ENCODE measurements at places on chromosomes 2 and 18.

DNA sequence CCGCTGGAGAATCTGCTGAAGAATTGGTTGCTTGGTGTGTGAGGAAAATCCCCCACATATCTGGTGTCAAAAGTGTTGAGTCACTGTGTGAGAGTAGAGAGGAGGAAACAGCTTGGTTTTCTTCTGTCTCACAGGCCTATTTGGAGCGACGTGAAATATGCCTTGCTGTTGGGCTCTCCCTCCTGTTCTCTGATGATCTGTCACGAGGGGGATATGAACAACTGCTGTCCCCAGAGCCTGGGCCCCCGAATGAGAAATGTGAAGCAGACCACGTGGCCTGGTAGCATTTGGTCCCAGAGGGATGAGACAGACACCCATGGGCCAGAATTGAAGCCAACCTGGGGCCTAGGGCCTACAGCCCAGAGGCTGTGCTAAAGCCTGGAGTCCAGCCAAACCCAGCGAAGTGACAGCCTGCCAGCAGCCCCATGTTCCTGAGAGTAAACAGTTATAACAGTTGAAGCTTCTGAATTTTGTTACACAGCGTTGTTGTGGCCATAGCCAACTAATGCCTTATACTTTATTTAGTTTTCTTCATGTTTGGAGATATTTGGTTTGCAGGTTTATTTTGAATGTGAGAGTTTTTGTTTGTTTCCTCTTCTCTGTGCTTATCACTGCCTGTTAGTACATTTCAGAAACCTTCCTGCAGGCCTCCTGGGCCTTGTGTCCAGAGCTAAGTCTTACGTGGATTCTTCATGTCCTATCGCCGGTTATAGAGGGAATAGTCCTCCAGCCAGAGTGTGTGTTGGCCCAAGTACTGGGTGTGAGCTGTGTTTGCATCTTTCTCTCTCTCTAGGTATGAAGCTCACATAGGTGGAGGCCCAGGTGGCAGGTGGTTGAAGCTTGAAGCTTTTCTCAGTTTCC lies 18.7 kb upstream of the COLEC12 start:
- peak; percentile 80 for DNase-seq

DNA sequence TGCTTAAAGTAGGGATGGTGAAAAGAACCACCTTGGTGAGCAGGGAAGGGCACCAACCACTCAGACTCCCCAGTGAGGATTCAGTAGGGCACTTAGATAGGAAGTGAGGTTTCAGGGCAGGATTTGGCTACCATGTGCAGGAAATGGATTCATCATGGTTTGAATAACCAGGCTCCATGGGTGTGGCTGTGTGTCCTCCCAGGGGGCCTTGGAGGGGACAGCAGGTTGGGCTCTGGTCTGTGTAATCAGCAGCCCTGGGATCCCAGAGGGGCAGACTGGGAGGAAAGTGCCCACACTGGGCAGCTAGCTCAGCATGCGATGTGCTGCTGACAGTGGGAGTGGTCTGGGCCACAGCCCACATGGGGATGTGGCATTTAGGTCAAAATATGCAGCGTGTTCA lies 224.6 kb downstream of the CELF4 start:
- DNase-seq = no peak

GRCh38 chr2:207474863-207475485 lies 54.8 kb upstream of the CREB1 start:
- DNase-seq = peak; percentile 61

- DNase-seq = no peak
These were observed 84.0 kb upstream of the NEUROD1 start for GRCh38 chr2:181764095-181764963.

- no peak for DNase-seq
These were observed 3.1 kb upstream of the AQP12A start for GRCh38 chr2:240688553-240688919.

- no peak for DNase-seq
These were observed 202.7 kb downstream of the PDE11A start for GRCh38 chr2:177869912-177870311.
